ENCODE measurements at places on chromosomes 3 and 15.
A peak's percentile ranks its signal among the peaks of the same experiment; 100 is the strongest.

DNA sequence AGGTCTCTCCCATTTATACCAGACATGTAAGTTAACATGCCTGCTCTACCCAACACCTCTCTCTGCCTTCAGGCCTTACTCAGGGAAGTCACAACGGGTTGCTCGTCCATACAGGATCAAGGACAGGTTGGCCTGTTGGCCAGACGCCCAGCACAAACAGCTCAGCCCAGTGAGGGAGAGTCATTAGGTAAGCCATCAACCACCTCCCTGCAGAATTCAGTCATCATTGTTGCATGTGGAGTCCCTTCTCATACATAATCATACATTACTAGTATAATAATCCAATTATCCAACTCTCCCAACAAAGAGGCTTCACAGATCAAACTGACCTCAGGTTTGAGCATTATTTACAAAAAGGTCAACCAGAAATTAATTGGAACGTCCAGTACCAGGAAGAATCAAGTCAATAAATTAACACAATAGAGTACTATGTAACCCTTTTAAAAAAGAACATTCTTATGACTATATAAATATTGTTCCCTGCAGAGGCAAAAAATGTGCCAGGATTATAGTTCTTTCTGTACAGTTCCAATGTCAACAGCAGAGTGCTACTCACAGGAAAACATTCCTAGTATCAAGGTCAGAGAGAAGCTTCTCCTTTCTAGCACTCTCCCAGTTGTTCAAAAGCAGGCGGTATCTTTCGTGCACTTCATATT is 33.2 kb downstream of the HOMER2 start:
- DNase-seq: no peak

- no peak for DNase-seq
These were observed 46.4 kb downstream of the TNFAIP8L3 start for GRCh38 chr15:51048308-51048707.

DNA sequence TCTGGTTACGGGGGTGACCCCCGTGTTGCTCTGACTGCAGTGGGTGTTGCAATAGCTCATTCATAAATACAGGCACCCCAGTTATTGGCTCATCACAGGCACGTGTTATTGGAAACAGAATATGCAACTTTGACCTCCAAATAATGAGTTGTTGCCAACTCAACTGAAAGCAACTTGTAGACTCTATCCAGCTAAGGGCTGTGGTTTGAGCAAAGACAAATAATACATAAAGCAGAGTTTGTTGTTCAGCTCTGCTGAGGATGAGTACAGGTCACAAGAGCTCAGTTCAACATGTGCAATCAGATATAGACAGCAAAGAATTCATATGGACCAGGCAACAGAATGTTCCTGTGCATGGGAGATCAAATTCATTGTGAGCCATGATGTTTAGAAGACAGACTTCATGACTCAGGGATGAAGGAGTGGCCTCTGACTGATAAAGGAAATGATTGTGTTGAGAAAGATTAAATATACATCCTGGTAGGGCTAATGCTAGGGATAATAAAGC is 87.6 kb upstream of the LRIG1 start:
- no peak for DNase-seq

- DNase-seq: no peak
These were observed 233.4 kb downstream of the ADAMTS17 start for GRCh38 chr15:100108346-100108745.

DNA sequence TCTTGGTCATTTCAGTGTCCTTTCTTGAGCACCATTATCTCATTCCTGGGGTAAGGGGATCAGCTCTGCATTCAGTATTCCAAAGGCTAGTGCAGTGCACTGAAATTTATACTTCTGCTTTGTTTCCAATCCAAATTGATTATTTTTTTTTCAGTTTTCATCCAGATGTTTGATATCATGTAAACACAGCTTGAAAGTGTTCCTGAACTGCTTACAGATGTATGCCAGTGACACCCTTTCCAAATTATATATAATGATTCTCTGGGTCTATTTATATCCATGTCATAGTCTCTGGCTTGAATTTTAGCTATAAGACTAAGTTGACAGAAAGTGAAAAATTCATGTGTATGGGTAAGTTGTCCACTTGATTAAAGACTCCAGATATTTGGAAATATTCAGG is 11.8 kb upstream of the TNFAIP8L3 start:
- DNase-seq: no peak

GRCh38 chr3:72227486-72228070 is 442.6 kb upstream of the PROK2 start:
- no peak for DNase-seq

DNA sequence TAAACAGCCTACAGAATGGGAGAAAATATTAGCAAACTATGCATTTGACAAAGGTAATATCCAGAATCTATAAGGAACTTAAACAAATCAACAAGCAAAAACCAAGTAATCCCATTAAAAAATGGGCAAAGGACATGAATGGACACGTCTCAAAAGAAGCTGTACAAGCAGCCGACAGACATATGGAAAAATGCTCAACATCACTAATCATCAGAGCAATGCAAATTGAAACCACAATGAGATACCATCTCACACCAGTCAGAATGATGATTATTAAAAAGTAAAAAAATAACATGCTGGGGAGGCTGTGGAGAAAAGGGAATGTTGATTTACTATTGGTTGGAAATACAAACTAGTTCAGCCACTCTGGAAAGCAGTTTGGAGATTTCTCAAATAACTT is 30.7 kb upstream of the PPM1L start:
- no peak for DNase-seq

DNA sequence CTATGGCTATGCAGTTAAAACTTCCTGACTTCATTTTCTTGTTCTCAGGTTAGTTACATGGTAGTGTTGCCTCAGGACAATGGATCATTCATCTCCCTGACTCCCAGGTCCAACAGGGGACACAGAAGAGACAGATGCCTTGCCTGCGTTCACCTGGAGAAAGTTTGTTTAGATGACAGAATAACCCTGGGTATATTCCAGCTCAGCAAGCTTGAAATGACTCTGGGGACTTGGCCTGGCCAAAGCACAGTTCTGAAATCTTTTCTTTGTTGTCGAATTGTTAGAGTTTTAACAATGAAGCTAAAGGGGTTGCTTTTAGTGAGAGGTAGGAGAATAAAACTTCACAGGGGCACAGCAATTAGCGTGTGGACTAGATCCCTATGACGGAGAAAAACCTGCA is 206.1 kb downstream of the PDZRN3 start:
- no peak for DNase-seq

DNA sequence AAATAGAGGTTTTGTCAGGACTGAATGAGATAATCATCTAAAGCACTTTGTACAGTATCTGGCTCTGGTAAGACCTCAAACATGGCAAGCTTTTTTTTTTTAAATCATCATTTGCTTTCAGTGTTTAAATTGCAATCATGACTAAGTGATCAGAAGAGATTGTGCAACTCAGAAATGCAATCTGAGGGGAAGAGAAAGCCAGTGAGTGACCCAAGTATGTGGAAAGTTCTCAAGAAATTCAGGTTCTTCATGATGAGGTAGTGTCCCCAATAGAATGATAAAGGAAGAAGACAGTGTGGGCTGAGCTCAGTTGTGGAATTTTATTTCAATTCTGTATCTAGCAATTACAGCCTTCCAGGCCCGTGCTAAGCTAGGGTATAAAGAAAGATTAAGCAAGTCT is 132.2 kb upstream of the TBC1D5 start:
- no peak for DNase-seq

- peak; percentile 8 for DNase-seq
These were observed 380 bp upstream of the ALS2CL start for GRCh38 chr3:46693892-46694226.

DNA sequence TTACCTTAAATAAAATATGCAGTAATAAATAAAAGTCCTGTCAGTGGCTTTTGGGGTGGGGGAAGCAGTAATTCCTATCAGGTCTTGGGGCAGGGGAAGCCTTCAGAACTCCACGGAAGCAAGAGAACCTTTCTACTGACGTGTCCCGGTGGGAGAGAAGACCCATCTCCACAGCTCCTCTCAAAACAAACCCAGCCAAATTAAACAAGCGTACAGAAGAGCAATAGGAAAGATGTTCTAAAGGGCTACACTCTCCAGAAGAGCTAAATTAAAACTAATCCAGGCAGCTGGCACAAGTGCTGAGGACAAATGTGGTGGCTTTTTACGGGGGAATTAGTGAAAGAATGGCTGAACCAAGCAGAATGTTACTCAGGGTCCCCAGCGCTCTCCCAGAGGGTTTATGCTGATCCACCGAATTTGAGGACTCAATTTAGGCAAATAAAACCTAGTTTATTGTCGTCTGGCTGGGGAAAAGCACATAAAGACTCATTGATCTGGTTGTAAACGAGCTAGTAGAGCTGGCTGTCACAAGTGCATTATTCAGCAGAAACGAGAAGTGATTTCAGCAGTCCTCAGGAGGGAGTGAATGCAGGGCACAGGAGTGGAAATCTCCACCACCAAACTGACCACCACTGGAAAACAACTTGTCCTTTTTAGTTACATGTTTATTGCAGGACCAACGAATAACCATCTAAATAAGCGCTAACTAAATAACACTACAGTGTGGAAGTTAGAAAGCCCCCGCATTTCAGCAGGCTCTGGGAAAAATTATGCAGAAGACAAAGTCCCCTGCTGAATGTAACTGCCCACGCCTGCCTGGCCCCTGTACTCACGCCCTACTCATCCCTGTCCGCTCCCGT is 13.5 kb downstream of the BFSP2 start:
- peak; percentile 13 for DNase-seq

- DNase-seq: no peak
These were observed 53.5 kb downstream of the TFDP2 start for GRCh38 chr3:142095841-142096240.

- DNase-seq: no peak
These were observed 354.7 kb downstream of the FGF12 start for GRCh38 chr3:192372616-192373015.

DNA sequence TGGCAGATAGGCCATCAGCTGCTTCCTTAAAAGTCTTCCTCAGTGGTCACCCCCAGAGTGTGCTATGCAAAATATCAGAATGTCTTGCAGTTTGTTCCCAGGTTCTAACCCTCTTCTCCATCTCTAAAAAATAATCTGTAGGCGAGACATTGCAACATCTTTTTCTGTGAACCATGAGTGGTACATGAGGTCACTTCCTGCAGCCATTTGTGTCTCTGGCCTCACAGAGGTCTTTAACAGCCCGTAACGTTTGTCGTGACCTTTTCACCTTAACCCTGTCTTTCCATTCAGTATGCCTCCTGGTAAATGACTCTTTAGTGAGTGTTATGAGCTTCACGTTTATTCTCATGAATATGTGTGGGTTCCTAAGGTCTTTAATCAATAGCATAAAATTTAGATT is 145.4 kb downstream of the KLHL25 start:
- DNase-seq: peak; percentile 85

DNA sequence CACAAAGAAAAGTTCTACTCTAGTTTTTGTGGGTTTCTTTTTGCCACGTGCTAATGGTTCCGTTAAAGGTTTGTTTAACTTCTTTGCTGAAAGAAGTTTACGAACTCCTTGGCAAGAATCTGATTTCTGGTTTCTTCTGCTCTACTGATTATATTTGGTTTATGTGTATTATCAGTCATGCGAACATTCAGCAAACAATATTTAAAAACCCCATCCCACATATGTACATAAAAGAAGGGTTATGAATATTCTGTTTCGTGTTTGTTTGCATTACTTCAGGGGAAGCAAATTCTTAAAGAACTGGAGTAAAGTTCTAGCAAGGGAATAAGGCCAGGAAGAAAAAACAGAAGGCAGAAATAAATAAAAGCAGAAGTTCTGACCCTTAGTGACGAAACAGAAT is 9.8 kb downstream of the LARS2 start:
- DNase-seq: no peak

GRCh38 chr3:72490688-72491435 is 357.4 kb downstream of the SHQ1 start:
- no peak for DNase-seq

DNA sequence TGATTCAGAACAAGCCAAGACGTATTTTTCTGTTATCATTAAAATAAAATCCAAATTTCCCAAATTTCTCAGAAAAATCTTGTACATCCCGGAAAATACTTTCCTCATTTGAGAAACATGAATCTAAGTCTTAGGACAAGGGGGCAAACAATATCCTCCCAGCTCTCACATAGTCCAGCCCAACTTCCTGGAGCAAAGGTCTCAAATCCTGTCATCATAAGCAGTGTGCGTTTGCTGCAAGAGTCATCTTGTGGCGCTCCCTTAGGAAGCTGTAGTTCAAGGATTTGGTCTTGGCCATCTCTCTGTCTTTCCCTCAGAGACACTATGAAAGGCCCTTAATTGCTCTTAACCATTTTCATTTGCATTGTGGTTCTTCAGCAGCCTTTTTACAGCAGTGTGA is 57.5 kb upstream of the GSK3B start:
- no peak for DNase-seq

GRCh38 chr3:43523454-43524053 is 98.3 kb downstream of the ANO10 start:
- peak; percentile 25 for DNase-seq

DNA sequence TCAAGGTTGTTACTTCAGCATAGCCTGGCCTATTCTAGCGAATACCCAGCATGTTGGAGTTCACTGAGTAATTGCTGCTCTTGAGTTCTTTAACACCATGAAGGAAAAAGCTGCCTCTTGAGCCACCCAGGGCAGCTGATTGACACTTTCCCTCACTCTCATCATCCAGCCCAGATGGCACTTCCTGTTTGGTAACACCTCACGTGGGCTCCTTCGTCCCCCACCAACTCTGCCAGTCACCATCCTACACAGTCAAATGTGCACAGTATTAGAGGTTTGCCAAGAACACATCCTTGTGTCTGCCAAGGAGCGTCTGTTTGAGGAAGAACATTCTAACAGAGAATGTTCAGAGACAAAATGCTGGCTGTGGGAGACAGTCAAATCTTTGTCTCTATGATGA is 266.3 kb downstream of the RPLP1 start:
- DNase-seq: no peak
